ENCODE measurements at places on chromosomes 5 and 9. TPM values are rescaled to one million over a fixed set of nuclear protein-coding genes. Genes with fewer than 3 reads are reported as not detected.

The WDR38 gene
- total RNA-seq: not detected

The CENPK gene
- total RNA-seq: 21.4 TPM

The SH3TC2 gene
- 6.4 TPM for total RNA-seq

The RLN2 gene
- total RNA-seq: 1.1 TPM

The SYNPO gene
- 23.1 TPM for total RNA-seq

Measured in renal cortical epithelial cell (primary cell).